ENCODE measurements at places on chromosomes 1 and 21.

GRCh38 chr1:28247612-28248272, 11.6 kb upstream of the SESN2 start:
- DNase-seq = peak; percentile 27

DNA sequence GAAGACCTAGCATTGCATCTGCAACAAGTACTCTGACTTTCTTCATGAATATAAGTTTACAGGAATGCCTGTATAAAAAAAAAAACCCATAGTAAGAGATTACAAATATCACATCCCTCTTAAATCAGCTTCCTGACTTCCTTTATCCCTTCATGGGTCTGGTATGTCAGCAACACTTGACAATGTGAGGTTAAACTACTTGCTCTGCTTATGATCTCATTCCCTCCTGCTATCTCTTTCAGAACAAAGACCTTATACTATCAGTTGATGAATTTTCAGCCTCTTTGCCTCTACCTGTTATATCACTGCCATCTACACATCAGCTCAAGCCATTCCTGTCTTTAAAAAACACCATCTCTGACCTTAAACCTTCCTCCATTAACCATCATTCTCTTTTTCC, 130.9 kb upstream of the SAMSN1 start:
- DNase-seq = no peak

DNA sequence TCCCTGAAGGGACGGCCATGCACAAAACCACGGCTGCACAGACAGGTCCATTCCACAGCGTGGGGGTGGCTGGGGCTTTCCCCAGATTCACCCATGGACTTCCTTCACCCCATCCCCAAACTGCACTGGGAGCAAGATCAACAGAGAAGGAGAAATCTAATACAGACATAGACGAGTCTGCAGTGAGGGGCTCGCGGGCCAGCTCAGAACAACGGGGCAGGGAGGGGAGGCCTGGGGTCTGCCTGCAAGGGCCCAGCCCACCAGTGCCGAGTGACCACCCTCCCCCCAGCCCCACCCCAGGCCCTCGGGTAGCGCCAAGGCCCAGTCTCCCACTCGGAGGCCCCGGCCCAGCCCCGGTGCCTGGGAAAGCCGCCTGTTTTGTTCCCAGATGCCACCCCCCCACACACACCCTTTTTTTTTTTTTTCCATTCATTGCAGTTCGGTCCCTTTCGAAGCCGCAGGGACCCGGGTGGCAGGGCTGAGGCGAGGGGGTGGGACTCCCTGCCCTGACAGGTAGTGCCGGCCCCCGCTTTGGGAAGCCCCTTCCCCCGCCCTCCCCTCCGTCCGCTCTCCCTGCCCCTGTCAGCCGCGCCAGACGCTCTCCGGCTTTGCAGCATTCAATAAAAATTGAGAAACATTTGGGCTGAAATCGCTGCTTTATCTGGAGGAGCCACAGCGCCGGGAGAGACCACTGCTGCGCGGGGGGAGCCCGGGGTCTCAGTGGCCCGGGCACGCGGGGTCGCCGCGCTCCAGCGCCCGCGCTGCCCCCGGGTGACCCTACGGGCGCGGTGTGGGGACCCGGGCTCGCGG, 543 bp upstream of the EPHB2 start:
- DNase-seq = peak; percentile 36

DNA sequence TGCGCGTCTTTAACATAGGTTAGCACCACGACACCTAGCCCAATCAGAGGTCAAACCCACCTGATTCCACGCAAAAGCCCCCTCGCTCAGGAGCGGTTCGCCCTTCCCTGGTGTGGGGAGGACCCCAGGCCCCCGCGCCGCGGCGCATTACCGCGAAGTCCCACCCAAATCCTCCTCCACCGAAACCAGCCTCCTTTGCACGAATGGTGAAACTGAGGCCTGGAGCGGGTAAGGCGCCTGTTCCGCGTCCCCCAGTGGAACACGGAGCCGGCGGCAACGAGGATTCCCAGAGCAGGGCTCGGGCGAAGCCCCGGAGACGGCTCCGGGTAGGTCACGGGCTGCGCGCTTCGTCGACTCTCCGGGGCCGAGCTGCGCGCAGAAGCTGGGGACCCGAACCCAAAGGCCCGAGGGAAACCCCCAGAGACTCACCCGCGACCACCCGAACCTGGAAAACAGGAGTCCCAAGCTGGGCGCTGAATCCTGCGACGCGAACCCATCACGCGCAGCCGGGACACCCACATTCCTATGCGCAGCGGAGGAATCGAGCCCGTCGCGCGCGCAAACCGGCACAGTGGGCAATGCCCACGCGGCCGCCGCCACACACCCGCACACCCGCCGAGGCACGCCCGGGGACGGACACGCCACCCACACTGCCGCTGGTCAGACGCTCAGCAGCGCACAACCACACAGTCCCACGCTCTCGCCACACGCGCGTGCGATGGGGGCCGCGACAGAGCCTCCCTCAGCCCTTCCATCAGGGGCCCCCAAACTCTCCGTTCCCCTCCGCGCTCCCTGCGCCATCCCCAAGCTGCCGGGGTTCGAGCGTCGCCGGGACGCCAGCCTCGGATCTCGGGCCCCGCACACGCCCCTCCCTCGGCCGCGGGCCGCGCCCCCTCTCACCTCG, 507 bp downstream of the GLIS1 start:
- no peak for DNase-seq

GRCh38 chr1:85240174-85240601, 19.3 kb downstream of the C1orf52 start:
- peak; percentile 46 for DNase-seq
